ENCODE measurements at places on chromosomes 6 and 20.

GRCh38 chr20:49775229-49775693 lies 37.4 kb upstream of the SLC9A8 start:
- no peak for DNase-seq

DNA sequence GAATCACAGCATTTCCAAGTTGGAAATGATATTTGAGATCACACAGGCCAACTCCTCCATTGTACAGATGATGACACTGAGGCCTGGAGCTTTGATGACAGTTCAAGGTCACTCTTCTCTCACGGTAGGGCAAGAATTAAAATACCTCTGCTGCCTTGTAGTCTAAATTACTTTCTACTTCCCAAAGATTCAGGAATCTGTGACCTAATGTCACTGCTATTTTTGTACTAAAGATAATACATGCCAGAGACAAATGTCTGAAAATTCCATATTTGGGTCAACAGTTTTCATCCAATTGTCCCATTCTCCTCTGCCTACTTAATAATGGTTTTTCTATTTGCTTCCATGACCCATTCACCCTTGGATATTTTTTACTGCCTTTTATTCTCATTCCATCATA lies 160.0 kb downstream of the SOD2 start:
- no peak for DNase-seq

- DNase-seq = no peak
Measured at GRCh38 chr6:161546632-161547031, 272.8 kb upstream of the AGPAT4 start.

- no peak for DNase-seq
Measured at GRCh38 chr6:97361286-97361685, 78.3 kb upstream of the MMS22L start.

DNA sequence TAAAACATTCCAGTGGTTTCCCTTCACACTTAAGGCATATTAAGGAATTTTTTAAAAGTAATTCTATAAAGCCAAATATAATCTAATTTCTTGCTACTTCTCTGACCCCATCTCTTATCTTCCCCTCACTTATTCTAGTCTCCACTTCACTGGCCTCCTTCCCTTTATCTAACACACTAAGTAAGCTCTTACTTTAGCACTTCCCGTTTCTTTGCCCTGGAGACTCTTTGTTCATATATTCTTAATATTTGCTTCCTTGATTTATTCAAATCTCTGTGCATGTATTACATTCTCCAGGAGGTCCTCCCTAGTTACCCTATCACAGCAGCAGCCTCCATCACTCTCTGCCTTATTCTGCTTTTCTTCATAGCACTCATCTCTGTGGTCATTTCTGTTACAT lies 20.3 kb downstream of the GTPBP2 start:
- DNase-seq = peak; percentile 73

DNA sequence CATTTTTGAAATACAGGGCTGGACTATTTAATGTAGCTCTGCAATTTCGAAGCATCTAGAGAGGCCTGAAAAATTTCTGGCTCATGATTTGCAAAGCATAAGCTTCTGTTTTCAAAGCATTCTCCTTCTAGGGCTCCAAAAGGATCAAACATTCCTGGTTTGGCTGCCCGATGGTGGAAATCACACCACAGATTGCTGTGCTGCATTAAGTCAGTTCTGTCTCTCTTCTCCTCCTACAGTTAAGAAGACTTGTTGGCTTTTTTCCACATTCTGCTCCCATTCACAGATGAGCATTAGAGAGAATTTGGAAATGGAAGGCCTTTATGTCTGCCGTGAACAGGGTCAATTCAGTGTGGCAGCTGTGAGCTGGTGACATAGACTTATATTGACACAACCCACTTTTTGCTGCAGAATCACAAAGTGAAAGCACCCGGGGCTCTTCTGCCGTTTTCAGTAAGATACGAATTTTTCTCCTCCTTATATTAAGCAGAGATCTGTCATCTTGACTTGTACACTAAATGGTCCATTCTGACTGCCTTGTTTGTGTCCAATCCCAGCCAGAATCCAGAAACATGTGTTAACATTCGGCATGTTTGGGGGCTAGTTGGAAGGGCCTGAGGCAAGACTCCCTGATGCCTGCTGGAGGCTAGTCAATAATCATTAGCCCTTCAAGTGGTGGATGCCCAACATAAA lies 330.8 kb upstream of the DEFB112 start:
- DNase-seq = no peak

- no peak for DNase-seq
Measured at GRCh38 chr6:42162384-42162783, 10.8 kb upstream of the GUCA1A start.

DNA sequence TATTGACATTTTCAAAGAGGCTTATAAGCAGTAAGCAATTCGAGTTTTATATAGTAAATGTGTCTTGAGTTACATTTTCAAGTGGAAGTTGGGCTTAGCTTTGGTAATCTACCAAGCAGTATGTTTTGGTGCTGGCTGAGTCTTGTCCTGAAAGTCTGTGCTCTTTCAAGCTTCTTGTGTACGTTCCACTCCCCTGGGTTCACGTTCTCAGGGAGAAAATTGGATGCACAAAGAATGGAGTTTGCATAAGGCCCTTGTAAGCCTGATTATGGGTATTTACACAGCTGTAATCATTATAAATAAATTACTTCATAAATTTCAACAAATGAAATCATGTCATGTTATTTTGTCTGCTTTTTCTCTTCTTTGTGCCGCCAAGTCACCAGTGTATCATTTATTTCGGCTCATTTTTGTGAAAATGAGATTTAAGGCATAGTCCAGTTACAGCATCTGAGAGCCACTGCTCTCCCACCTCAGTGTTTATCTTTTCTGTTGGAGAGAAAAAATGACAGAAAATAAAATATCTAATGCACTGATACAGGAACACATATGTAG lies 262.5 kb downstream of the BTBD3 start:
- no peak for DNase-seq

GRCh38 chr20:35299780-35300179 lies 7.6 kb upstream of the FAM83C start:
- no peak for DNase-seq

DNA sequence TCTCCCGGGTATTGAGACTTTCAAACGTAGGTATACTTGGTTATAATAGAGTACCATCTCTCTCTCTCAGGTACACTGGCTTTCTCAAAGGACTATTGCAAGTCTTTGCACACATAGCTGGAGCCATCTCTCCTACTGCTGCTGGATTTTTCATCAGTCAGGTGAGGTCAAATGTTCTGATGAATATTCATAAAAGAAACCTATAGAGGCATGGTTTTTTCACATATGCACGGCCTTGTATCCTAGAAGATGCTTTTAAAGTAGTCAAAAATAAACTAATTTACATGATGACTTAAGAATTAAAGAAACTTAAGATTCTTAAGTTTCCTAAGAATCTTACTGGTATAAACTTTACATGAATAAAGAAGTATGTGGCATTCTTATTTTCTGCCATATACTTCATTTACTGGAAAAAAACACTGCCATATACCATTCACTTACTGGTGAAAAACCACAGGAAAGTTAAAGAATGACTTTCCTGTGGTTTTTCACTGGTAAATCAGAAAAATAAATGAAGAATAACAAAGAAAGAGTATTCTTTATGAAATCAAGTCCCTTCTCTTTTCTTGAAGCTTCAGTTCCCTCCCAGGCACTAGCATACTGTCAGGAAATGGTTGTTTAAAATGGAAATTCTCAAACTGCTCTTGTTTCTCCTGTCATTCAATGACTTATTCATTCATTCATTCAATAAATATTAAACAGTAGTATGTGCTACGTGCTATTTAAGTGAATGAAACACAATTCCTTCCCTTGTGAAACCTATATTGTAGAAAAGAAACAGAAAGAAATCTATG lies 23.5 kb downstream of the SLC17A4 start:
- no peak for DNase-seq

Measured in Kasumi-1 (cell line).